ENCODE measurements at places on chromosomes 16 and 17.

DNA sequence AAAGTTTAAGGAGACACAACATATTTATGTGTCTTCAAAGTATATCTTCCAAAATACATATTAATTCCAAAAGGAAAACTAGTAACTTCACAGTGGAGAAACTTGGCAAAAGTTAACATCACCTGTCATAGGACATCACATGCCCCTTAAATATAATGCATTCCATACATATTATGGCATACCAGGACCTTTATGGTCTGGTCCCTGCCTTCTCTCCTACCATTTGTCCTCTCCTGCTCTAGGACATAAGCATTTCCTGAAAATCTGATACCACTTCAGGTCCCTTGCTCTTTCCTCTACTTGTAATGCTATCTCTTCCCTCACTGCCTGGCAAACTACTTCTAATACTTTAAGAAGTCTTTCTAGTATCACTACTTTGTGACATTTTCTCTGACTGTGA is 168.1 kb upstream of the RBL2 start:
- DNase-seq = no peak

- no peak for DNase-seq
Measured at GRCh38 chr17:79833110-79833450, 6.2 kb downstream of the CBX4 start.

DNA sequence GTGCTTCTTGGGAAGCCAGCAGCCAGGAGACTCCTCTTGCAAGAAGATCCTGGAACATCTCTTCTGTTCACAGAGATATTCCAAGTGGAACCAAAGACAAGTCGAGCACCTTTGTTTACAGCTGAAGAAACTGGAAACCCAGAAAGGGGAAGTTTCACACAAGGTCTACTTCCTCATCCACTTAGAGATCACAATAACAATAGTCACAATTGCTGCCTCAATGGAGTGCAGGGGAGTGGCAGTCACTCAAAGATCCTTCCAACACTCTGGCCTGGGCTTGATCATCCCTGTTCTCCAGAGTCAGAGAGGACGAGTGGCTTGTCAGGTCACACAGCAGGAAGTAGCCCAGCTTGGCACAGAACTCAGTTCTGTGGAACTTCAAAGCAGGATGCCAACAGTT is 46.9 kb upstream of the SIAH1 start:
- DNase-seq = no peak

- no peak for DNase-seq
Measured at GRCh38 chr17:27247071-27247957, 46.6 kb upstream of the WSB1 start.

DNA sequence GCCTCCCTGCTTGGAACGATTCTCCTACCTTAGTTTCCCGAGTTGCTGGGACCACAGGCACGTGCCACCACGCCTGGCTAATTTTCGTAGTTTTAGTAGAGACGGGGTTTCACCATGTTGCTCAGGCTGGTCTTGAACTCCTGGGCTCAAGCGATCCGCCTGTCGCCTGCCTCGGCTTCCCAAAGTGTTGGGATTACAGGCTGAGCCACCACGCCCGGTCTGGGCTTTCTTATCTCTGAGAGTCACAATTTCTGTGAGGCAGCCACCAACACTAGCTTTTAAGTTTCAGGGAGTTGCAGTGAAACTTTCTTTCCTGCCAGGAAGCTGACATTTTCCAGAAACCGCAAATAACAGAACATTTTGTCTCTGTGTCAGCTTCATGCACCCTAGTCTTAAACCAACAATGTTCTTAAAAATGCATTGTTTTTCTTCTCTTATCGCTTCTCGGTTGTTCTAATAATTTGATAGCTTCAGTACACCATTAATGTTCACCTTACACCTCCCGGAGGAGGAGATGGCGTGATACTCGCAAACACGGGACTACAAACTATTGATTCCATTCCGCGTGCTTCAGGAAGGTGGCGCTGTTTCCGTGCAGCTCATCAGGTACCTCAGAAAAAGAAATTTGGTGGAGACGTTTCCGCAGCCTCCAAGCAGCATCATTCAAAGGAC is 7.4 kb upstream of the DHRS7B start:
- no peak for DNase-seq

GRCh38 chr17:58005031-58005727 is 1.9 kb downstream of the SRSF1 start:
- no peak for DNase-seq

GRCh38 chr16:89709166-89709565 is 7.7 kb upstream of the SPATA2L start:
- DNase-seq = no peak

Measured in NCI-H187 (cell line).